ENCODE measurements at places on chromosomes 12 and 14.

DNA sequence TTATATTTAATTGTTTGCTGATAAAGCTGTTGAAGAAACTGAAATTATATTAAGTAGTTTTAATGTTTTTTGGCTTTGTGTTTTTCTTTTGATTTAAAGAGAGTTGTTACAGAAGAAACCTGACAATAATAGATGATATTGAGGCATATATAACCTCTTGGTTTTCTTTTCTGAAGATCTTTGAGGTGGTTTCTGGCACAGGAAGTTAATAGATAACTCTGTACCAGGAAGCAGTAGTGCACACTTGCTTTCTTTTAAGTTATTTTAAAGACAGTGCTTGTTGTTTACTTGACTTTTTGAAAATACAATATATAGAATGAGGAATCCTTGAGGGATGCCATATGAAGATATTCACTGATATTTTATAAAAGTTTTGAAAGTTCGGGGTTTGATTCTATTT is 209.0 kb upstream of the FBXO33 start:
- no peak for DNase-seq

- no peak for DNase-seq
Measured at GRCh38 chr12:122844366-122844971, 9.2 kb downstream of the HIP1R start.

GRCh38 chr12:40033242-40033630 is 72.6 kb downstream of the SLC2A13 start:
- no peak for DNase-seq

- DNase-seq: no peak
Measured at GRCh38 chr14:104895207-104895785, 29.4 kb upstream of the PLD4 start.

- no peak for DNase-seq
Measured at GRCh38 chr14:92646952-92647796, 101.3 kb downstream of the LGMN start.

DNA sequence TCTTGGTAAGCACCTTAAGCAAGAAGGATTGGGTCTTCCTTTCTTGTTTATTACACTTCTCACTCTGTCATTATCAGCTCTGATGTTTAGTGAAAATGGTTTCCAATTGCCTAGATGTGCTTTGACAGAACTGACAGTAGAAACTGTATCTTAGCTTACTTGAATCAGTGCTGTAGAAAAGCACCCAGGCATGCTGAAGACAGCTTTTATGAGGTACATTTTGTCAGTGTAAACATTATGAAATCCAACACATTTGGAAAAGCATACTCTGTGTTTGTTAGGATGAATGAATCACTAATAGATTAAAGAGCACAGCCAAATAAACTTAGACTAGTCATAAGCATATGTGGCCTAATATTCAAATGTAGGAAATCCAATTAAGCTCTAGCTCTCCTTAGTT is 290.2 kb upstream of the NPAS3 start:
- no peak for DNase-seq

DNA sequence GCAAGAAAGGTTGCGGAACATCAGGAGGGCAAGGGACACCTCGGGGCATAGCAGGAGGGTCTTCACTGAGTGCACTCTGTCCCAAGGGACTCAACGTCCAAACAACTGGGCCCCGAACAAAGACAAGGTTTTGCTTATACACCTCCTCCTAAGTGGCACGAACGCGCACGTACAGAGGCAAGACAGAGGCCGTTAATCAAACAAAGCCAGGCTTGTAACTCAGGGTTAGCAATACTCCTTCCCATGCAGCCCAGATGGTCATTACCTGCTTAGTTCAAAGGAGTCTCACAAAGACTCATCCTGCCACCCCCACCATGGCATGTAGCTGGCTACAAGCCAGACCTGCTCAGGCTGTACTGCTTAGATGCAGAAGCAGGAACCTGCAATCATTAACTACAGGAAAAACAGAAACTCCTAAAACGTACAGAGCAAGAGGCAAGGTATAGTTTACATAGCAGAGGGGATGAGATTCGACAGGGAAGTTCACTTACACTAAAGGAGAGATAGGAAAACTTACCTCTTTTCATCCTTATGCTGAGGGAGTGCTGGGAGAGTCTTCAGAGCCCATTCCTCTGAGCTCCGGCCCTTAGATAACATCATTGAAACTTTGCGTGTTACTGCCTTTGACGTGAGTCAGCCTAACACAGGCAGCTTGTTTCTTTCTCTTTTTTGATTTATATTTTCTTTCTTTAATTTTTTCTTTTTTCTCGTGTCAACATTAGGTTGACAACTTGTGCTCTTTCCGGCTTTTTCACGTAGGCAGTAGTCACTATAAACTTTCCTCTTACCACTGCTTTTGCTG is 1319.1 kb downstream of the TMEM121 start:
- DNase-seq: peak; percentile 51

DNA sequence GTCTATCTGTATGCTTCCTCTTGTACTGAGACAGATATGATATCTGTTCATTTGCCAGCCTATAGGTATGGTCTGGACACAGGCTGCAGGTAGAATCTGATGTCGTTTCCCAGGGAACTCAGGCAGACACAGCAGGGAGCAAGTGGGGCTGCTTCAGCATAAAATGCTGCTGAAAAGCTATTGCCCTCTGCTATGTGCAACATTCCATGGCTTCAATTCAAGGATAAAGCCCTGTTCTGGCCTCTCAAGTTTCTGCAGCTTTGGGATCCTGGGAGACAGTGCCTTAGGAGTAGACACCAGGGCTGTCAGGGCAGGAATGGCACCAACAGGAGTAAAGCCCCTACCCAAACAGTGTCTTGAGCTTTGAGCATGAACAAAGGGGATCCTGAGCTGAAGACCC is 173.5 kb downstream of the SLC41A2 start:
- DNase-seq: no peak

- DNase-seq: no peak
Measured at GRCh38 chr14:60114881-60115280, 23.2 kb downstream of the PCNX4 start.

DNA sequence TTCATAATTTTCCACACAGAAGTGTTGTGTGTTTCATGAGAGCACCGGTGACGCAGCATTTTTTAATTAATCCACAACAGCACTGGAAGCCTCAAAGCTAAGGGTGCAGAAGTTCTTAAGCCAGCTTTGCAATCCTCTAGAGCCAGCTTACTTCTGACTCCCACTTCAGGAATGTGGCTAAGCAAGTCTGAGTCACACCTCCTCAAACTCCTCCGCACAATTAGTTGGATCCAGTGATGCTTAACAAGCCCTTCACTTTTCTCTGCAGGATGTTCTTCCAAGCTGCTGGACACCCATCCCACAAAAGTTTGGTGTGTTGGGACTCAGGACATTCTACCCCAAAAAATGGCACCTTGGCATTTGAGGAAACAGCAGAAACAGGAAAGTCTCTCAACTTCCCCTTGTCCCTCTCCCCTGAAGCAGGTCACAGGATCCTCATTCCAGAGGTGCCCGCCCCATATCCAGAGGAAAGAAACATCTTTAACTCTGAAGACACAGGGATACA is 210.0 kb downstream of the PPM1H start:
- no peak for DNase-seq

- no peak for DNase-seq
Measured at GRCh38 chr12:132646850-132647249, 28.3 kb downstream of the P2RX2 start.

- DNase-seq: no peak
Measured at GRCh38 chr14:56996721-56997399, 186.6 kb upstream of the OTX2 start.

GRCh38 chr12:450438-450837 is 9.3 kb upstream of the B4GALNT3 start:
- DNase-seq: no peak

- DNase-seq: no peak
Measured at GRCh38 chr14:93727917-93728650, 60.2 kb downstream of the PRIMA1 start.

DNA sequence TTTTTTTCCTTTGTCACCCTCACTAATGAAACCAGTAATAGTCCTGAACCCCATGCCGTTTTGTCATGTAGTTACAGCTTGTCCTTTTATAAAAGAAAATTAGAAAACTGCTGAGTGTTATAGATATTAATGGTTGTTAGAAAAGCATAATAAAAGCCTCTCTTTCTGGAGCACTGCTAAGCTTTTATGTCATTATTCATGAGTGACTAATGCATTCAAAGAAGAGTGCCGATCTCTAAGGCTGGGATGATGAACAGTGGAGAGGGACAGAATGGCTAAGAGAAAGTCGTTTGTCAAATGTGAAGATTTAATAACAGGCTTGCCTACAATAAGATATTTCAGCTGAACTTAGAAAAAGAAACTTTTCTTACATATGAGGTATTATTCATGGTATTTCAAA is 121.6 kb downstream of the MGAT4C start:
- DNase-seq: no peak

GRCh38 chr12:70645494-70646317 is 8.5 kb upstream of the PTPRB start:
- DNase-seq: no peak

GRCh38 chr12:123269395-123269892 is 2.2 kb downstream of the CDK2AP1 start:
- peak; percentile 54 for DNase-seq

DNA sequence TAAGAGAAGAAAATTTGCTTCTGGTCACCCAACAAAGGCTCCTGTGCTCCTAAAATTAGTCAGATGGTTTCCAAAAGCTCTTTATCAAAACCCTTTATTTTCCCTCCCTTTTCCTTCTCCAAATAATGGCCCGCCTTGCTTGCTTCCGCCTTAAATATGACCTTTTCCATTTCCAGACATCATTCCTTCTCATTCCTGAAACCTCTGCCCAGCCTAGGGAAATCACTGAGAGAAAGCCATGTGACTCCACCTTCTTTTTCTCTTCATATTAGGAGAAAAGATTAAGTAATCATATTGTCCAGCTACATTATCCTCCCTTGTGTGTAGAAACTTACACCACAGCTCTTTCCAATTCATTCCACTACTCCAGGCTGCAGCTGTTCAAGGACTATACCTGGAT is 75.7 kb upstream of the GPHB5 start:
- no peak for DNase-seq

DNA sequence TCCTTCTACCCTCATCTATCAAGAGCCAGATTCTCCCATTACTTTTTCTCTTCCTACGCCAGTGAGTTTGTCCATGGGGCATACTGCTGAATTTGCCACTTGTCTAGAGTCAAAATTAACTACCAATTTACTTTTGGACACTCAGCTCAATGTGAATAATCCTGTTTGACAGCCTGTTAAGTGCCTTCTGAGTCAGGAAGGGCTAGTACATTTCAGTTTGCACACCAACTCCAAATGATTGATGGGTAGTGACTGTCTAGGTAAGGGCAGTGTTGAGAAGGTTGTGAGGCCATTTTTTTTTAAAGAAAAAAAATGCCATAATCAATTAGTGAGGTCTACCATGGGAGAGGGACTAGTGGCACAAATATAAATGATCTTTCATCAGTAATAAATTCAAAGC is 21.8 kb upstream of the TRIM9 start:
- DNase-seq: no peak

DNA sequence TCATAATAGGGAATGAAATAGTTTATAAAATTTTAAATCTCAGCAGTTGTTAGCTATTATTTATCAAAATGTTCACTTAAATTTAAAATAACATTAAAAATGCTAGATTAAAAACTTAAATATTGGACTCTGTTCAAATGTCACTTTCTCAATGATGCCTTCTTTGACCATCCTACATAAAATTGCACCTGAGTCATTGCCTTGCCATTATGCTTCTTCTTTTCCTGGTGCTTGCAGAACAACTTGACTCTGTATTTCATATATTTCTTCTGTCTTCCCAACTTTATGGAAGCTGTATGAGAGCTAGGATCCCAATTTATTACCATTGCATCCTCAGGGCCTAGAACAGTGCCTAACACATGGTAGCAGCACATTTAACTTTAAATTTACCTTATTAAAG is 37.3 kb upstream of the CPM start:
- DNase-seq: no peak

GRCh38 chr12:108273217-108273616 is 65.9 kb downstream of the CMKLR1 start:
- no peak for DNase-seq

- no peak for DNase-seq
Measured at GRCh38 chr14:99727096-99727870, 43.2 kb downstream of the CYP46A1 start.

Data from stimulated activated naive CD8-positive, alpha-beta T cell treated with anti-CD3 and anti-CD28 coated beads, Interleukin-15, amount 100 ng/mL, for 72 hours (primary cell).